Colonic mucosa (tissue), 4 donors: ENCODE measurements at places on chromosomes 1 and 21.

- DNase-seq = no peak
Measured at GRCh38 chr1:5847013-5847659, 145.1 kb downstream of the NPHP4 start.

GRCh38 chr1:7508052-7508933 is 262.8 kb upstream of the VAMP3 start:
- DNase-seq = no peak

- no peak for DNase-seq
Measured at GRCh38 chr1:62572476-62572875, 24.8 kb upstream of the ANGPTL3 start.

GRCh38 chr21:18495523-18495922 is 91.9 kb upstream of the TMPRSS15 start:
- DNase-seq = no peak

DNA sequence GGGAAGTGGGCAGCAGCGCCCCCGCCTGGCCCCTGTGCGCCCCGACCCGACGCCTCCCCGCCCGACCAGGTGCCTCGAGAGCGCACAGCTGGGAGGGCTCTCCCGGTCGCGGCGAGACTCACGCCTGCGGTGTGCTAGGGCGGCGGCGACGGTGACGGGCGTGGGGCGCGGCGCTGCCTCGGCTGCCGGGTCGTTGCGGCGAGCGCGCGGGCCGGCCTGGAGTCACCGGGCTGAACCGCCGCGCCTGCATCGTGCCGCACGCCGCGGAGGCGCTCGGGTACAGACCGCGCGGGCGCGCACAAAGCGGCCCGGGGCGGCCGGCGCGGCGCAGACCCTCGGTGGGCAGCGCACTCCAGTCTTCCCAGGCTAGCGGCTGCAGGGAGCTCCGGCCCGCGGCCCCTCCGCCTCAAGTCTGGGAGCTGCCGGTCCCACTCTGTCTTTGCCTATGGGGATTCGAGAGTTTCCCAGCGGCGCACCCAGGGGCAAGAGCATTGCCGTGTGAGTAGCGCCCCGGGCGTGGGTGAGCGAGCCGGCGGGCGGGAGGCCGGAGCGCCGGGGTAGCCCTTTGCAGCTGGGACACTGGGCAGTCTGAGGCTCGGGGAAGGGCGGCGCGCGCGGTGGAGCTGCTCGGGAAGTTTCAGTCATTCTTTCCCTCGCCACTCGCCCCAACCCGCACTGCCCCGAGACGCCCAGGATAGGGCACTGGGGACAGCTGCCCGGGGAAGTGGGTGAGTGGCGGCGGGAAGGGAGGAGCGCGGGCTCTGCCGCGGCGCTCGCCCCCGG is at the start of gene SLC35F3:
Gene SLC35F3, plus strand, starts transcription at position 44 of the 783 bp plus-strand sequence.
- peak; percentile 19 for DNase-seq

DNA sequence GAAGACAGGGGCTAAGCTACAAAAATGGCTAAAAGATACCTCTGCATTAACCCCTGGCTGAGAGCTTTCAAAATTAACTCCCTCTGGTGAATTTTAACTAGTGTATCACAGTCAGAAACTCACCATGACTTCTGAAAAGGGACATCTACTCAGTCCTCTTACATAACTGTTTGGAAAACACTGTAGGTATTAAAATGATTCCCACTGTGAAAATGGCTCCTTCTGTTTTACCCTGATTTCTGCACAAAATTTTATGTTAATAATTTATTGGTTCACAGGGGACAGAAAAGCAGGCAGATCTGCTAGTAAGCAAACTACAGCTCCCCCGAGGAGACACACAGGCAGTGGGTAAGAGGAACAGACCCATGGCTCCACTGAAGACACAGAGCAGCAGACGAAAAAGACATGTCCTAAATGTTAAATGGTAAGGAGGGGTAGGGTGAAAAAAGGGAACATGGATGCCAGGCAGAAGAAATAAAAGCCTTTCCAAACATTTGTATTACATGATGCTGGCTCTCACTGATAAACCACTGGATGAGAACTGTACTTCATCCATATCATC is 111.7 kb downstream of the SLC45A1 start:
- DNase-seq = no peak

GRCh38 chr1:155944444-155944799 is 3.0 kb downstream of the RXFP4 start:
- no peak for DNase-seq

DNA sequence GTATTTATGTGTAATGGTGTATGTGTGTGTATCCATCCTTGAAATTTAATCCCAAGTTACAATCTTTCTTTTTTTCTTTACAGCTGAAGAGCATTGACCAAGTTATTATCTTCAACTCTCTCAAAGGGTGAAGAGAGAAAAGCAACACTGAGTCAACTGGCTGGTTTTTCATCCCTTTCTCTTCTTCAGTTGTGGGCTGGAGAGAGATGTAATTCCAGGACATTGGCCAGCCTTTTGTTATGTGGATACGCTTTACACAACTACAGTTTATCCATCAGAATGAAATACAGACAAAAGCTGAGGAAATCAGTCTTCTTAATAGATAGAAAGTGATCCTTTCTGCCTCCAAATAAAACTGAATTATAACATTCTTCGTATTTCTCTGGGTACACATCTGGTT is 357.0 kb upstream of the NCAM2 start:
- no peak for DNase-seq

DNA sequence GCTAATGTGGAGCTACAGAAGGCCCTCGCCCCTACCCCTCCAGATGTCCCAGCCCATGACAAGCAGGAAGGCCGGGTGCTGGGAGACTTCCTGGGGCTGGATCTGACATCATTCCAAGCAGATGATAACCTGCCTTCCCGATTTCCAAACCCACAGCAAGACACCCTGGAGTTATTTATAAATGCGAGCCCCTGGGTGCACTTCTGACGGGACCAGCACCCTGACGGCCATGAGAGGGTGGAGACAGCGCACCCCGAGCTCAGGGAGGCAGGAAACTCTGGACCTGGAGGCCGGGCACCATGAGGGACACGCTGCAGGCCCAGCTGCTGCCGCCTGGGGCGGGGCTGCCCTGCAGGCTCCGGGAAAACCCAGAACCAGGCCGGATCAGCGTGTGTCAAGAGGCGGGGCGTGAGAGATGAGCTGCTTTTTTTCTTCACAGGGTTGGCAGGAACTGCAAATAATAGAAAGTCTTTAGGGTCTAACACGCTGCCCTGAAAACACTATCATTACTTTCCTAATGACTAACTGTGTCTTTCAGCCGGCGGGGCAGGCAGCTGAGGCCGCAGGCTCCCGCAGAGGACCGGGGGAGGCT is 2.5 kb upstream of the PCBP3 start:
- DNase-seq = peak; percentile 62

- DNase-seq = no peak
Measured at GRCh38 chr1:98969798-98970490, 34.7 kb downstream of the PLPPR5 start.

GRCh38 chr1:160367934-160368923 is 1.4 kb downstream of the NHLH1 start:
- no peak for DNase-seq

GRCh38 chr1:56525489-56526041 is 53.8 kb downstream of the PLPP3 start:
- no peak for DNase-seq

DNA sequence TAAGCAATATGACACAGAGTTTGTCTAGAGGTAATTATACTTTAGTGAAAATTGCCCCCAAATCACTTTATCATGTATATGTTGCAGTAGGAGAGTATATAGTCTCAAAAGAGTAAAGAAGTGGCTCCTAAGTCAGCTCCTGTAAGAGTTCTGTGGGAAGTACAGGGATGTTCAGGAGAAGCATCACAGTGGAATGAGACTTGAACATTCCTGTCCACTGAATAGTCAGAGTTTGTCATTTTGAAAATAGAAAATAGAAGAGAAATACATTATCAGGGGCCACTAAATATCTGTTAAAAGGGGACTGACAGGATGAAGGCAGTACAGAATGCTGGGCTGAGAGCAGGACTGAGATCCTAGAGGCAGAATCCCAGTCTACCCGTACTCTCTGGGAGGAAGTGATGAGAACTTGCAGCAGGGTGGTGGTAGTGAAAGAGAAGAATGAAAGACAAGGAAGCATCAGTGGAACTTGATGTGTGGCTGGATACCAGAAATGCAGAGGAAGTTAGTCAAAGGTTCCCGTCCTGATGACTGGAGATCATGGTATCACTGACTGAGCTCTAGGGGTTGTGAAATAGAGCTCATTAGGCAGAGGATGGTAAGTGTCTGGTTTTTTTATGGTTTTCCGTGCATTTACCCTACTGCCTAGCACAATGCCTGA is 153.4 kb downstream of the FMN2 start:
- DNase-seq = no peak

GRCh38 chr1:151668090-151668489 is 48.5 kb downstream of the CELF3 start:
- no peak for DNase-seq

- no peak for DNase-seq
Measured at GRCh38 chr1:118395430-118395991, 210.5 kb upstream of the SPAG17 start.

- peak; percentile 59 for DNase-seq
Measured at GRCh38 chr1:201648907-201649721, 110.2 kb downstream of the NAV1 start.

DNA sequence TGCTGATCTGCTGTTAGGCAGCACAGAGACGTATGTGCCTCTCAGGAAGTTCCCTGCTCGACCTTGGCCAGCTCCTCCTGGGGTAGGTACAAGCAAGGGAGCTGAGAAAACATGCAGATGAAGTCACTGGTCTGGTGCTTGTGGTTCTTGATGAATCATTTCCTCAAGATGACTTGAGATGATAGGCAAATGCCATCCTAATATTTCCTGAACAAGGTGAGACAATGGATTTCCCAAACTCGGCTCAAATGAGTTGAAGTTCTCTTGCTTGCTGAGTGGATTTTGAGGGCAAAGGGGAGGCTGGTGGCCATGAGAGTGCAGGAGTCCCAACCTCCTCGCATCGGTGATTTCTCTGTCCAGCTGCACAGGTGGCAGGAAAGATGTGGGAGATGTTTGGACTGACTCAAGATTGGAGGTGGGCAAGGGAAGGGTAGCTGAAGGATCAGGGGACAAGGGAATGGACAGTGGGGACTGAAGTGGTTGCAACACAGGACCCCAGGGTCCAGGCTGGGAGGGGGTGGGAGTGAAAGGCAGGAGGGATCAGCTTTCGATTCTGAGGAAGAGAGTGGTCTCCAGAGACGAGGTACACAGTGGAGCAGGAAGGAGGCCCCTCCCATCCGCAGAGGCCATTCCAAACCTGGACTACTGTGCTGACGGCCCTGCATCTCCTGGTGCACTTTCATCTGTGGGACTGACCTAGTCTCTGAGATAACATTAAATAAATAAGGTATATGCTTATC is 63.9 kb downstream of the CAPN2 start:
- peak; percentile 23 for DNase-seq

DNA sequence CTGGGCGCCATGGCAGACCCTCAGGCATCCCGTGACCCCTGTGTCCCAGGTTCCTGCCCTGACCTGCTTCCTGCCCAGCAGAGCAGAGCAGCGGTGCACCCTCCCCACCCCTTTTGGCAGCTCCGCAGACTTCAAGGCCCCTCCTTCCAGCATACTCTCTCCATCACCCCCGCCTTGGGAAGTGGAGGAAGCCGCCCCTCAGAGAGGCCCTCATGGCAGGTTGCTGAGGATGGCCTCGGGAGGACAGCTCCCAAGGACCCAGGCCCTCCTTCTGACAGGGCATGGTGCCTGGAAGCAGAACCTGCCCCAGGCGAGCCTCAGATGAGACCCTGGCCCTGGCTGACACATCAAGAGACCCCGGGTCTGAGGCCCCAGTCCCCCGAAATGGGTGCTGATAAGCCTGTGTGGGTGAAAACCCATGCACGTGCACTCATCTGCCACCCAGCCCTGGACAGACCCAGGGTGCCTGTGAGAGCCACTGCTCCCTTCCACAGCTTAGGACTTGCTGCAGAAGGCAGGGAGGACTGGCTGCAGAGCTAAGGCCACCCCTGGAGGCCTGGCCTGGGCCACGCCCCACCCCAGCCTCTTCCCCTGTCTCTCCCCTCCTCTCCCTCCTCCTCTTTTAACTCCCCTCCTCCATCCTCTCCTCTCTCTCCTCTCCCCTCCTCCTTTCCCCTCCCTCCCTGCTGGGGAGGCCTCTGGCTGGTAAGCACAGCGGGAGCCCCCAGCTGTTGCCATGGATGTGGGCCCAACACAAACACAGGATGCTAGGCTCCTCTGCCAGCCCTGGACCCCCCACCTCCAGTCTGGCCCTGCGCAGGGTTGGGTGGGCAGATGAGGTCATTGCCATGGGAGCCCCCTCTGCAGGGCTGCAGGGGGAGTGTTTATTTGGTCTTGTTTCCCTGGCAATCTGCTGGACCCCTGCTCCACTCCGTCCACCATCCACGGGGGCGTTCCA is 33.7 kb downstream of the WNT9A start:
- DNase-seq = no peak

DNA sequence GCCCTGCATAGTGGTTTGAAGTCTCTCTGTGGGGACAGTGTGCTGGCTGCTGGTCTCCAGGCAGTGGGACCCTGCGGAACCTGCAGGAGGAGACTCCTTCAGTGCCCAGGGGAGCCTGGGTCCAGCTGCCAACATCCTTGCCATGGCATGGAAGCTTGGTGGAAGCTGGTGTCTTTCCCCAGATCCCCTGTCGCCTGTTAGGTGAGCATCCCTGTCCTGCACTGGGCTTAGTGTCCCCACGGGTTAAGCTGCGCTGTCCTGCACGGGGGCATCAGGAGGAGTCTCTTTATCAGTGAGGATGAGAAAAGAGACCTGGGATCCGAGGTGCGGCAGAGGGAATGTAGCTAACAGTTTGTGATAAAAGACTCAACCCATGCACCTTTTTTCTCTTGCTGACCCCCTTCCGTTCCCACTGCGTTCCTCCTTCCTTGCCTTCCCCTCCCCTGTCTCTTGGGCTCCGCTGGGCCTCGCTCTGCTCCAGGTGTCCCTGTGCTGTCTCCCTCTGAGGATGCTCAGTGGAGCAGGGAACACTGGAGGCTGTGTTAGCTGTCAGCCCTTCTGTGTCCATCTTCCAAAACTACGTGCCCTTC is 59.3 kb downstream of the SLC37A1 start:
- DNase-seq = no peak

GRCh38 chr1:26582053-26582835 is 52.7 kb downstream of the RPS6KA1 start:
- DNase-seq = no peak
